ENCODE measurements at places on chromosomes 7 and 10.

- no peak for DNase-seq
Measured at GRCh38 chr10:32943854-32944661, 14.0 kb downstream of the ITGB1 start.

GRCh38 chr10:104735036-104735756 lies 94.1 kb downstream of the SORCS3 start:
- DNase-seq = no peak

GRCh38 chr10:59687657-59688056 lies 22.0 kb downstream of the SLC16A9 start:
- DNase-seq = no peak

DNA sequence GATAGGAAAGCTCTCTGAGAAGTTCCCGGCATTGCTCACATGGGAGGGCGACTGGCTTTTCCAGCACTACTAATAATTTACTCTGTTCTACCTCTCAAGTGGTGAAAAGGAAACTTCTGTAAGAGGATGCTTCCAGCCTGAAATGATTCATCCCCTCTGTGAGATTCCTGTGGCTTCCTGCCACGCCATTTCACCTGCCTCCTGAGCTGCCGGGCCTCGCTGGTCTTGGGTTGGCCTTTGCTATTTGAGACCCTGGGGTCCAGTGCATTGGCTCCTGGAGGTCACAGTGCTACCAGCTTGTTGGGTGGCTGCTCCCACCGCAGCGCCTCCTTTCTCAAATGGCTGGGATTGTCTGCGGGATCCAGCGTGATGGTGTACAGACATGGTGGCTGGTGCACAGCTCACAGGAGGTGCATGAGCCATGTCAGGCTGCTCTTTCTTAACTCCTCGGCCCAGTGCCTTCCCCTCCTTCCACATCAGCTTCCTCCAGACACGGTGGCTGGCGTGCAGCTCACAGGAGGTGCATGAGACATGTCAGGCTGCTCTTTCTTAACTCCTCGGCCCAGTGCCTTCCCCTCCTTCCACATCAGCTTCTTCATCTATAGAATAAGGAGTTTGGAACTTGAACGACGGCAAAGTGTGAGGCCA lies 42.9 kb upstream of the PCBD1 start:
- DNase-seq = no peak

DNA sequence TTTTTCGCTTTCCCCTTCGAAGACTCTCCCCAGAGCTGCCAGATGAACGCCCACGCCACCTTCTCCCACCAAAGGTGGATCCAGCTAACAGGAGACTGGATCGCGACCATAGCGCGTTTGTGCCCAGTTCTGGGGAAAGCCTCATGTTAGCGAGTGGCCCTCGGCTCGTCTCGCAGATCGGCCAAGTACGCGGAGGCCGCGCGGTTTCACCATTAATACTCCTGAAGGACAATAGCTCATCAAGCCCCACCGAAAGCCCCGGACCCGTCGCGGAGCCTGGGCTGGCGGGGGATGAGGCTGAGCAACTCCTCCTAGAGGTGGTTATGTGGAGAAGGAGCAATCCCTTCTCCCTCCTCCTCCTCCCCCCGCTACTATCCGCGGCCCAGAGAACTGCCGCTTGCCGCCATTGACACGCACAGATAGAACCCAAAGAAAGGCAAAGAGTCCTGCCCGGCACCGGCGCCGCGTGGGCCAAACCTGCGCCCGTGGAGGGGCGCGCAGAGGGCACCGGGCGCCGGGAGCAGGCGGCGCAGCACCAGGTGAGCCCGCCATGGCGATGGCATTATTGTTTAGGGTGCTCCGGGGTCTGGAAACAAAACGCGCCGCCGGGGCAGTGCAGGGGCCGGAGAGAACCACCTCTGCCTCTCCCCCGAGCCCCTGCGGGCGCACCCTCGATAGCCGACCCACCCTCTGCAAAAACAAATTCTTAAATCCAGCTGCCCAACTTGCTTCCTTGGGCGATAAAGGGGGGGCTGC lies at the start of gene MACROH2A2:
MACROH2A2 (plus strand) TSS at position 385 of the 756 bp plus-strand sequence. CDS start 22,813 bp downstream, outside the sequence.
- no peak for DNase-seq

DNA sequence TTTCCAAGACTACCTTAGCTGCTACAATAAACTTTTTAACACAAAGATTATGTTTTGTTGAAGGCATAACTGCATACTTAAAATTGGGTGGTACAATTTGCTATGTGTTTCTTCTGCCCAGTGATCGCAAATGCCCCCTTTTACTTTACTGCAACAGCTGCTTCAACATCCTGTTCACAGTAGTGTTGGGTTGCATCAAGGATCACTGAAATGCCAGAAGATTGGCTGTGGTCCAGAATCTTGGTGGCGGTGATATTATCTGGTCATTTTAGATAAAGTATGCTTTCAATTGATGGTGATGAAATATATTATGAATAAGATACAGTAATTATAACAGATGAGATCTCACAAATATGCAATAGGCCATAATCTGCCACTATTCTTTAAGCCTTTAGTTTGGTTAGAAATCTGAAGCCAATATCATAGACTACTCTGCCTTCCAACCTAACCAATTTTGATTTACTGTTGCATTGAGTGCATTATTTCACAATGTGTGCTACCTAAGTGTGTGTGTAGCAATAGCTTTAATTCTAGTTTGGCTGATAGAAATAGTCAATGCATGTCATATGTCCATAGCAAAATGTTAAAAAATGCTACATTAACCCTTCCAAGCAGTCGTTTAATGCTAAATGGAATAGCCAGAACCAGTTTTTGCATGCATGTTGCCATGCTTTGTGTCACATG lies 29.8 kb upstream of the ING3 start:
- DNase-seq = no peak

DNA sequence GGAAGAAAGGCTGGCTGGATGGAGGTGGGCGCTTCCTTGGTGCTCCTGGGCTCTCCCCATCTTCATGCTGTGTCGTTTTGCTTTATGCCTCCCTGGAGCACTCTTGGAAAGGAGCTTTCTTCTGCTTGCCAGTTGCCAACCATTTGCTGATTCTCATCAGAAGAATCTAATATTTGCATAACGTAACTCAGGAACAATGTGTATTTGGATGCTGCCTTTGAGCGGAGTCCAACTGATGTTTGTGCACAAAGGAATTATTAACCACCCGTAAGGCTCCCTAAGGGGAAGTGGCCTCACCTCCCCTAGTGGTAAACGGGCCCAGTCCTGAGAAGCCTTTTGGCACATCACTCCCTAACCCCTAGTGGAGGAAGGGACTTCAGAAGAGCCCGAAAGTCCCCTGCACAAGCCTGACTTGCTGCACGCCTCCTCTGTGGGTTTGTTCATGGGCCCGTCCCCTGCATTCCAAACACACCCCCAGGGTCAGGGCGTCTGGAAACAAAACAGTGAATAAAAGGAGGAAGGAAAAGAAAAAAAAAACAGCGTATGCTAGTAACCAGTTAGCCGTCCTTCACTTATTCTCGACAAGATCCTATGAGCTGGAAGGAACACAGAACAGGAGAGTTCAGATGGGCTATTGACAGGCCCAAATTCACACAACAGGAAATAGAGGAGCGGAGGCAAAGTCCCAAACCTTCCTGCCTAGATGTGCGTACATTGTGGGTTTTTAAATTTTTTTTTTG lies 602.2 kb downstream of the LRMDA start:
- DNase-seq = no peak

DNA sequence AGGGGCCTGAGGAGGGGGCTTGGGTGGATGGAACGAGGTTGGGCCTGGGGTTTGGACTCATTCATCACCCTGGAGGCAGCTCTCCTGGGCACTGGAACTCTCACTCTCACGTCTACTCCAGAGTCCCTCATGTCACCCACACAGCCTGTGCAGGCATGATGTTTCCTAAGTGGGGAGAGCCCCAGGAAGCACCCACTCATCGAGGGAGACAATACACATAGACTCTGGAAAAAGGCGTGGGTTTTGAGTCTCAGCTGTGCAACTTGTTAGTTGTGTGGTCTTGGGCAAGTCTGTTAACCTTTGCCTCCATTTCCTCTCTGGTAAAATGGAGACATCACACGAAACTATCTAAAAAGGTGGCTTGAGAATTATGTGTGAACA lies 25.9 kb upstream of the RBM20 start:
- DNase-seq = no peak

GRCh38 chr7:69419934-69420333 lies 178.3 kb upstream of the AUTS2 start:
- no peak for DNase-seq

DNA sequence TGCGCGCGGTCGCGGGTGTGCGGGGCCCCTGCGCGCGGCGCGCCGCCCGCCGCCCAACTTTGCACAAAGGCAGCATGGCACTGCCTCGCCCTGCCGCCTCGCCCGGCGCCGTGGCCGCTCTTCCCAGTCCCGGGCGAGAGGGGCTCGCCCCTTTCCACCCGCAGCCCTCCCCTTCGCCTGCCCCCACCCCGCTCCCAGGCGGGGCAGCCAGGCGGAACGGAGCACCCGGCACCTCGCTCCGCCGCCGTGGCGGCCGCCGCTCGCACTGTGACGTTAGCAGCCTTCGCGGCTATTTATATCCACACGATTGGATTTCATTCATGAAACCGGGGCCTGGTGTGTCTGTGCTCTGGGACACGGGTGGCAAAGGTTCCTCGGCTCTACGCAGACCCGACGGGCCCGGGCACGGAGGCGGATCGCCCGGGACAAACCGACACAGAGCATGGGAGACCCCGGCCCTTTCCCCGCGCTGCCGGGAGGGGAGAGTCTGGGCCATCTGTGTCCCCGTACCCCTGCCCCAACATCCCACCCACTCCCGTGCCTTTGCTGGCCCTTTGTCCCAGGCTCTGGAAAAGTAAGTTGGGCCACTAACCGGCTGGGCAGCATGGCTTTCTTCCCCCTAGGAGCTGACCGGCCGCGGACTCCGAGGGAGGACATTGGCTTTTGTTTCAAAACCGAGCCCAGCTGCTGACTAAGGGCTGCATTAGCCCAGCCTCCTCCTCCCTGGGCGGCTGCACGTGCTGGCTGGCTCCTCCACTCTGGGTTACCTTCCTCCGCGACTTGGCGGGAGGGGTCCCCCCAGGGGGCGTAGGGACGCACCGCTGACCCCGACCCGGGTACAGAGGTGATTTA lies at the start of gene RHOBTB1:
RHOBTB1 (minus strand) TSS at position 128 of the 852 bp plus-strand sequence. CDS start 32,643 bp downstream, outside the sequence.
- no peak for DNase-seq

DNA sequence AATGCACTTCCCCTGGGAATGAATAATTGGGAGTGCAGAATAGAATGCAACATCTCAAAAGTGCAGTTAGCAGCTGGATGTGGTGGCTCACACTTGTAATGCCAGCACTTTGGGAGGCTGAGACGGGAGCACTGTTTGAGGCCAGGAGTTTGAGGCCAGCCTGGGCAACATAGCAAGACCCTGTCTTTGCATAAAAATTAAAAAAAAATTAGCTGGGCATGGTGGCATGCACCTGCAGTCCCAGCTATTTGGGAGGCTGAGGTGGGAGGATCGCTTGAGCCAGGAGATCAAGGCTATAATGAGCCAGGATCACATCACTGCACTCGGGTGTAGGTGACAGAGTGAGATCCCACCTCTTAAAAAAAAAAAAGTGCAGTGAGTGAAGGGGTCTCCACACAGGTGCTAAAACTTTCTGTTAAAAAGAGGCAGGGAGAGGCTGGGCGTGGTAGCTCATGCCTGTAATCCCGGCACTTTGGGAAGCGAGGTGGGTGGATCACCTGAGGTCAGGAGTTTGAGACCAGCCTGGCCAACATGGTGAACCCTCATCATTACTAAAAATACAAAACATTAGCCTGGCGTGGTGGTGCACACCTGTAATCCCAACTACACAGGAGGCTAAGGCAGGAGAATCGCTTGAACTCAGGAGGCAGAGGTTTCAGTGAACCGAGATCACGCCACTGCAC lies 13.5 kb upstream of the ZMIZ1 start:
- no peak for DNase-seq

DNA sequence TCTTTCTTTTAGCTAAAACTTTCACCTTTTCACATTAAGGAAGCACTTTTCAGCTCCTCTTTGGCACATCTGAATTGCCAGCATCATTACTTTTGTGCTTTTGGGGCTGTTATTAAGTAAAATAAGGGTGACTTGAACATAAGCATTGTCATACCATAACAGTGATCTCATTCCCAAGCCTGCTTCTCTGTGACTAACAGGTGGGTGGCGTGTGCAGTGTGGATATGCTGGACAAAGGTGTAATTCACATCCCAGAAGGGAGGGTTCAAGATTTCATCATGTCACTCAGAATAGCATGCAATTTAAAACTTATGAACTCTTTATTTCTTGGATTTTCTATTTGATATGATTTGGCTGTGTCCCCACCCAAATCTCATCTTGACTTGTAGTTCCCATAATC lies 517.4 kb upstream of the MKI67 start:
- no peak for DNase-seq

DNA sequence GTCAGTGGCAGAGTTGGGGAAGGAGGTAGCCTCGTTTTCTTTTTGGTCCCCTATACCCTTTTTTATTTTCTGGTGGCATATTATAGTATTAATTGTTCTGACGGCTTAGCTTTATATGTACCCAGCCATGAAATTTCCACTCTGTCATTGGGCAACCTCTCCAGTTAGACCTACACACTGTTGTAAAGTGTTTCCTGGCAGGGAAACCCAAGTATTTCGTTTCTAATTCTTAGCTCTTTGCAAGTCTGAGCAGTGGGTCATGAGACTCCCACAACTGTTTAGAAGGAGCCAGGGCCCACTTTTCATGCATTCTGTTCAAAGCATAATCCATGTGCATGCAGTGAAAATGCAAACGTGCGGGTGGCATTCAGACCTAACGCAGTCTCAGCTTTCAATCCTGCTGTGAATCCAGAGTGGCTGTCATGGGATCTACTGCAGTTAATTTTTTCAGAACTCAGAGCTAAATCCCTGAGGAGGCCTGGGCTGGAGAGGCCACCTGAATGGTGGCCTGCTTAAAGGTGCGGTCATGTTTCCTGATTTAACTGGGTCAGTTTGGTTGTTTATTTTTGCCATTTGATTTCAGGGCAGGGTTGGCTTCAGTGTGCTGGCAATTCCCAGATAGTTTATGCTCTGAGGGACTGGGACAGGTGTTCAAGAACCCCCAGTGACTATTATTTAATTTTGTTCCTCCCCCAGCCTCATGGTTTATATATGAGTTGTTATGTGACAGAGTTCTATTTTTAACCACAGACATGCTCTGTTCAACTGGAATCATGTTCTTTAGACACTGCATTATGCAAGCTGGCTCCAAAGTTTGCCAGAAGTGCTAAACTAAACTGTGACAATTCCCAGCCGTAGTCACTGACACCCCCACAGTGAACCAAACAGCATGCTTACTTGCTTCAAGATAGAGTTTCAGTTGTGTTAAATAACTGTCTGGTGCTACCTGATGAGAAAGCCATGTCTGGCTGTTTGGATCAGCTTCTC lies 27.4 kb upstream of the SYPL1 start:
- DNase-seq = no peak
